ENCODE measurements at places on chromosomes 7 and 10.

- DNase-seq, result no peak
Measured at GRCh38 chr10:71505862-71506261, 109.1 kb downstream of the CDH23 start.

DNA sequence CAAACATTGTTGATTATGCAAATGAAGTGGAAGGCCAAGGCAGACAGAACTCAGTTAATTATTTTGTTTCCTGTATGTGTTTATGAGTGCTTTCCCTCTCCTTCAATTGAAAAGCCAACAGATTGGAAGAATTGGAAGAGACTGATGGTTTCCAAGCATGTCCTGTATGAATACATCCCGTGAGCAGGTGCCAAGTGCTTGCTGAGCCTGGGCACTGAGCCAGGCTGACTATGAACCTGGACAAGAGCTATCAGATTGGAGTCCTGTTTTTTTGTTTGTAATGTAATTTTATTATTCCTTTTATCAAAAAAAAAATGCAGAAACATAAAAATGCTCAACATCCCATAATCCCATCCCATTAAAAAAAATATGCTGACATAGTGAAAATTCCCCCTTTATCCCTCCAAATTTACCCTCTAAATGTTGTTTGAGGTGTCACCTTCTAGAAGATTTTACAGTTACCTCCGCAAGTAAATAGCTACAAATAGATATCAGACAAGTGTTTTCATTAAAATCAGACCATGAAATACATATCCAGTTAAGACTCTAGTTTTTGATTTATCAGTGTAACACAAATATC, 449.5 kb downstream of the GRID1 start:
- DNase-seq, result no peak

DNA sequence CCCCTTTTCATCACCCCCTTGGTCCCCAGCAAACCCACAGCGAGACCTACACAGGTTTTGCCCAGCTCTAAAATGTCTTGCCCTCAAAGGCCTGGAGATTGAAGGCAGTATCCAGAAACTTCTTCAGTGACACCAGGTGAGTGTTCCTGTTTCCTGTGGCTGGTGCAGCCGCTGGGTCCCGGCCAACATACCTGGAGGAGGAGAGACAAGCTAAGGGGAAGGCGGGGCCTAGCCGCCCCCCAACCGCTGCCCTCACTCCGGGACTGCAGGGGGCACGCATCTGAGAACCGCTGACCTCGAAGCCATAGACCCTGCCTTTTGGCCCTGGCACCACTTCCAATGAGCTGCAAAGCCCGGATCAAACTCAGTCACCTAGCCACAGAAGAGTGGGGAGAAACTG, 27.0 kb downstream of the OGDHL start:
- DNase-seq, result no peak

DNA sequence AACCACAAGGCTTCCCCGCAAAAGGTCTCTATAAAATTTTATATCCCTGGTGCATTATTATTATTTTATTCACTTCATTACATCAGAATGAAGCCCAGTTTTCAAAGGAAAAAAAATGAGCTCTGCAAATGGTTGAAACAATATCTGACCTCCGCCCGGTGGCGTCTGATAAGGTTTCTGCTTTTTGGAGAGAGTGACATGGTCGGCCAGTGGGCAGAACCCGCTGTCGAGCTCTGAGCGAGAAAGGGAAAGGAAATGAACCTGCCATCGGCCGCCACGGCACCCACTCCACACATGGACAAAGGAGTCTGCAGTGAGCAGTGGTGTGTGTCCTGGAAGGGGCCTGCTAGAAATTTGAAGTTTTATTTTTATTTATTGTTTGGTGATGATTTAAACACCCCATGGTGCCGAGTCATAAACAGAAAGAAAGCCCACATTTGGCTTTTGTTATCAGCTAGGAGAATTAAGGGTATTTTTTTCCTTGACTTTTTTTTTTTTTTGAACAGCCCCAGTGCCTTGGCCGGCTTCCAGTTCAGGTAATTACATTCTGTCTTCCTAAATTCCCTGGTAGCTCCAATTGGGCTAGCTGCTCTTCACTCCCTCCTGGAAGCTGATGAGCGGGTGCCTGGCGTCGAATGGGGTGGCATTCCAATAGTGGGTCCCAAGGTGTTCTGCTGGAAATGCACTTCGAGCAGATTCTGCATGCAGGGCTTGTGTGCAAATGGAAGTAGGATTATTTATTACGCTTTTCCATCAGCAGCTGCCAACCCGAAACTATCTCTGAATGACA, 149.4 kb upstream of the MKI67 start:
- no peak for DNase-seq

- DNase-seq, result no peak
Measured at GRCh38 chr7:157003445-157003755, 7.1 kb downstream of the MNX1 start.

GRCh38 chr10:78756604-78757343, 312.0 kb upstream of the ZMIZ1 start:
- no peak for DNase-seq

DNA sequence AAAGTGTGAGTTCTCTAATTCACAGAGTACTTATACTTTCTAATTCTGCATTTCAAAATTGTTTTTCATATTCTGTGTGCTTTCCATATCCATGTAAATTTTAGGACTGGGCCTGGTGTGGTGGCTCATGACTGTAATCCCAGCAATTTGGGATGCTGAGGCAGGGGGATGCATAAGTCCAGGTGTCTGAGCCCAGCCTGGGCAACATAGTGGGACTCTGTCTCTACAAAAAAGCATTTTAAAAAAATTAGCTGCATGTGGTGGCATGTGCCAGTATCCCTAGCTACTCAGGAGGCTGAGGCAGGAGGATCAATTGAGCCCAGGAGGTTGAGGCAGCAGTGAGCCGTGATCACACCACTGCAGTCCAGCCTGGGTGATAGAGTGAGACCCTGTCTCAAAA, 382.6 kb upstream of the AKR1E2 start:
- DNase-seq, result no peak

DNA sequence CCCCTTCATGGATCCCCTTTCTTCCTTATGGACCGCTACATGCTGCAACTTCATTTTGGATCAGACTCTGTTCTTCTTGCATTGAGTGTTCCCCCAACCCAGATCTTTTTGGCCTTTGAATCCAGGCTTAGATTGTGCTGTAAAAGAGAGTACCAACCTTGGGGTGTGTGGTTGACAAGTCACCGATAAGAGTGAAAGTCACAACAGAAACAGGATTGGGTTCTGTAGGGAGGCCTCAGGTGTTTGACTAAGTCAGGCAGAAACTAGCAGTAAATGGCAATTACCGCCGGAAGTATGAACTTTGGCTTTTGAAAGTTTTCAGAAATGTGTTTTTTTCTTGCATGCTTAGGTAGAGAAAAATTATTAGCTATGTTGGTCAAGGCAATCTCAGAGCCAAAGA, 89.3 kb downstream of the TMEM106B start:
- DNase-seq, result no peak

DNA sequence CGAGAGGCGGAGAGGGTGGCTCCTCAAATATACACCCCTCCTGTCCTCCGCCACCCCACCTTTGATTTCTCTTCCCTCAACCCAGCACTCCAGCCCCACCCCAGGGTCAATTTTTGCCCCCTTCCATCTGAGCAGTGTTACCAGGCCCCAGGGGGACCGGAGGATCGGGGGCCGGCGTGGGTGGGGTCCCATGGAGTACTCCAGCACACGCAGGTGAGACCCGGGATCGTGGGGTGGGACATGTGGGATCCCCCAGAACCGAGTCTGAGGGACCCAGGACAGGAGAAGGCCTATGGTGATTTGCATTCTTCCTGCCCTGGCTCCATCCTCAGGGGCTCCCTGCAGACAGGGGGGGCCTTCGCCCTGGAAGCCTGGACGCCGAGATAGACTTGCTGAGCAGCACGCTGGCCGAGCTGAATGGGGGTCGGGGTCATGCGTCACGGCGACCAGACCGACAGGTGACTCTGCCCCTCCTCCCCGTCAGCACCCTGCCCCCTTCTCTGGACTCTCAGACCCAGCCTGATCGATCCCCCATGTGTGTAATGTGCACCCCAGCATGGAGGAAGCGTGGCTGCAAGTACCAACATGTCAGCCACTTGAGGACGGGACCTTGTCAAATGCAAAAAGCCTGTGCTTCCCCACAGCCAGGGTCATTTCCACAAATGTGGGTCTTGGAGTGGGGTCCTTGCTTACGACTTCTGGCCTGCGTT, 744 bp downstream of the TRIP6 start:
- DNase-seq, result no peak

GRCh38 chr10:78819361-78820006, 249.3 kb upstream of the ZMIZ1 start:
- no peak for DNase-seq

GRCh38 chr7:146636033-146636356, 519.4 kb downstream of the CNTNAP2 start:
- no peak for DNase-seq

- peak; percentile 55 for DNase-seq
Measured at GRCh38 chr10:70558871-70559810, 43.4 kb downstream of the PRF1 start.

DNA sequence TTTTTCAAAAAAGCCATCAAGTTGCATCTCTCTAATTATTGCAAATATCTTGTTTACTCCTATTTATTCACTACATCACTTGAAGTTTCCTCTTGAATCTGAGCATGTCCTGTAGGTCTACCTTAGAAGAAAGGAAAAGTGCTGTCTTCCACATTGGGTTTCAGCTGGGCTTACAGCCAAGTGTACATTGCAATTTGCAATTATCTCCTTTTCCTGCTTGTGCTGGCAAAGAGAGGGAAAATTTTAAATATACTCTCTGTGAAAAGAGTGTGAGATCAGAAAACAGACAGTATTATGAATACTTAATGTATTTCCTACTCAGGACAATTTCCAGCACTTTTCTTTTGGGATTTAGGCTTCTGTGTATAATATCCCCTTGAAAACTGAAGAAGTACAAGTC, 839.7 kb downstream of the CNTNAP2 start:
- DNase-seq, result no peak

DNA sequence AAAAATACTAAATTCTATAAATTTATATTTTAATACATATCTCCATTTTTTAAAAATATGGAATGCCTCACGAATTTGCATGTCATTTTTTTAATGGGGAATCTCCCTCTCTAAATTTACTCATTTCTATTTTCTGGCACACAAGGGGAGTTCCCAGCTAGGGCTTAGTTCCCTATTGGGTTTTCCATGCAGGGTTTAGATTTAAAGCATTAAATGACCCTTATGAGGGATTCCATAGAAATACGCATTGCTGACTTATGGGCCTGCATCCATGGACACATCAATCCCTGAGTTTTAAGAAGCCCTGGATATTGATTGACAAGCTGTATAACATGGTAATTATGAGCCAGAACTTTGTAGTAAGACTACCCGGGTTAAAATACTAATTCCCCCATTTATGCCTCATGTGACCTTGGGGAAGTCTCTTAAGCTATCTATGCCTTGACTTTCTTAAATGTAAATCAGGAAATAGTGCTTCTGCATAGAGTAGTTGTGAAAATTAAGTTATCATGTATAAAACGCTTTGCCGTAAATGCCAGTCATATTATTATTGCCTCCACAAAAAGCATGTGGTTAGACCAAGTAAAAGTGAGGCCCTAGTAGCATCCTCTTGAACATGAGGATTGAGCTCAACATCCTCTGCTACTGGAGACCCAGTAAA, 78.8 kb upstream of the ANKRD1 start:
- DNase-seq, result no peak

DNA sequence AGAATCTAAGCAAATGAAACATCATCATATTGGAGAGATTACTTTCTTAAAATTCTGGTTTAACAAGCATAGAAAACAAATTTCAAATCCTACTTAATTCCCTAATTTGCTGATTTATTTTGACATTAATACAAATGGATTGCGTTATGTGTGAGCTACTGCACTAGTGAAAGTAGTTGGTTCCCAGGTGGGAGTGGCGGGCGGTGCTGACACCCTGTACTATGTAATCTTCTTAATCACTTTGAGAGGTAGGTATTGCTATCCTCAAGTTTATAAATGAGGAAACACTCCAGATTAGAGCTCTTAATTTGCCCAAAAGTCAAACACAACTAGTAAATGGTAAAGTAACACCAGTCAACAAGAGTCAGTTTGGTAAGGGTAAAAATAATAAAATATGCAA, 131.1 kb downstream of the ELAPOR2 start:
- DNase-seq, result no peak

- no peak for DNase-seq
Measured at GRCh38 chr10:113474752-113475151, 78.1 kb upstream of the HABP2 start.

DNA sequence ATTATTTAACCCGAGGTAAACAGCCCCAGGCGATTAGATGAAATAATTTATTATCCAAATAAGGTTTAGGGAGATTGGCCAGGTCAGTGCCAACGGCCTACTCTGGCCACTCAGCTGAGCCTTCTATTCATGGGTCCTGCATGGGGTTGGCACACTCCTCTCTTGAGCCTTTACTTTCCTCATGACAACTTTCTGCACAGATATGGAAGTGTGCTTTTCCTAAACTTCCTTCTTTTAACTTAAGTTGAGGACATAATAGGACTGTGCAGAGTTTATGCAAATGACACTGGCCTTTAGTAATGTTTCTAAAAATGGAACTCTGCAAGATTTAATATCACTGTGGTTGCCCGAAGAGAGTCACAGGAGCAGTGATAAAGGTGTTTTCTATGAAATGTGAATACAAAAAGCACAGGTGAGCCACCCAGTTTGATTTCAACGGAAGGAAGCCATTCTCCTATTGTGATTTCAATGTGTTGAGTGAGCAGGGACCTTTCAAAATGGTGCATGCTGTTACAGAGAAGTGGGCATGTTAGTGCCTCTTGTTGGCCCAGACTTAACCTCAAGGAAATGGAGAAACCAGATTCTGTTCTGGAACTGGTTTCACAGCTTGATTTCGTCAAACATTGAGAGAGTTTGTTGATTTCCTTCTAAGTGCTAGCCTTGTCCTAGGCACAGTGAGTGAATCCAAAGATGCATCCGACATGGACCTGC, 55.7 kb downstream of the LYZL2 start:
- DNase-seq, result no peak

GRCh38 chr10:15842556-15843169, 17.6 kb downstream of the MINDY3 start:
- no peak for DNase-seq

- peak; percentile 35 for DNase-seq
Measured at GRCh38 chr7:148838905-148839304, 45.2 kb downstream of the EZH2 start.

GRCh38 chr10:123398180-123398591, 244.0 kb downstream of the BUB3 start:
- no peak for DNase-seq

DNA sequence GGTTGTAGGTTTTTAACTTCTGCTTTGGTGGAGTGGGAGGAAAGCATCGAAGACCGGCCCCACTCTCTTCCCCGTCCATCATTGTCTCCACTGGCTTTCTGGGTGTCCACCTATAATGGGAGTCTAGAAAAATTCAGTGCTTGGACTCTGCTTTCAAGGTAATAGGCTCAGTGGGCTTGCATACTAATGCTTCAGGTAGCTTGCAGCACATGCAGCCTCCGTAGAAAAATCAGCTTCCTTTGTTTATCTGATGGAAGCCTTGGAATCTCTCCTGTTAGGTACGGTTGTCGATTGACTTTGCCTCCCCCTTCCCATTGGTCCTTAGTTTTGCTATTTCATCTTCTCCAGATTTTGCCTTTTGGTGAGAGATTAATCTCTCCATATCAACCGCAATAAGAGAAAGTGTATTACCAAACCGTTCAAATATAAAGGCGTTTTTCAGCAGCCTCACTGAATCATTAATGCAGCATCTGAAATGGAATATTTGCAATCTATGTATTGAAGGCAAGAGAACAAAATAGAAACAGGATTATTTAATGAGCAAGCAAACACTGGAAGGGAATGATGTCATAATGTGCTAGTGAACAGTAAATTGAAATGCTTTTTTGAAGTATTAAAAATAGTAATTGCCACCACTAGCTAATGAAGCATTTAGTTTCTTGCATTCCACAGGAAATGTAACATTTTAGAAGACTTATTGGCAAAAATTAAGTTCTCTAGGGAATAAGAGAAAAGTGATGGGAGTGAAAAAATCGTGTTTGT, 944 bp downstream of the AVL9 start:
- peak; percentile 18 for DNase-seq

Data from Jurkat, Clone E6-1 (cell line).